ENCODE measurements at places on chromosomes 2 and 18.

GRCh38 chr2:111121828-111122630 is 1.3 kb downstream of the BCL2L11 start:
- DNase-seq = peak; percentile 68

- DNase-seq = no peak
Observed at GRCh38 chr2:29113891-29114321, 1.3 kb upstream of the CLIP4 start.

GRCh38 chr2:127081826-127082633 is 24.9 kb downstream of the BIN1 start:
- no peak for DNase-seq

- DNase-seq = no peak
Observed at GRCh38 chr2:186460465-186460864, 25.6 kb upstream of the ZC3H15 start.

- DNase-seq = no peak
Observed at GRCh38 chr2:75375646-75376582, 176.6 kb upstream of the TACR1 start.

DNA sequence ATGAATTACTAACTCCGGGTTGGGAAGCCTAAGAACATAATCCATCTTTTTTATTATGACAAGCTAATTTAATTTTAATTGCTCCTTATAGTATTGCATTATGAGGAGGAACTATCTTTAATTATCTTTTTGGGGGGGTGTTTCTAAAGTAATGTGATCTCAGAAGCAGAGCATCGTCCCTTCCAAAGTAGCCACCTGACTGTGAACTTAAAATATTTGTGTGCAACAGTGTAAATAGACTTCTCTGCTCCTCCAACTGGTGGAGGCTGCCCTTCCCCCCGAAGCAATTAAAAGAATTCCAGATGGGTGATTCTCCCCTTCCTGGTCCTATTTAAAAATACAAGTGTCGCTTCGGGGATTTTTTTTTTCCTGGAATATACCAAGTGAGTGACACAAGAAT is 55.7 kb downstream of the TCF7L1 start:
- DNase-seq = no peak

DNA sequence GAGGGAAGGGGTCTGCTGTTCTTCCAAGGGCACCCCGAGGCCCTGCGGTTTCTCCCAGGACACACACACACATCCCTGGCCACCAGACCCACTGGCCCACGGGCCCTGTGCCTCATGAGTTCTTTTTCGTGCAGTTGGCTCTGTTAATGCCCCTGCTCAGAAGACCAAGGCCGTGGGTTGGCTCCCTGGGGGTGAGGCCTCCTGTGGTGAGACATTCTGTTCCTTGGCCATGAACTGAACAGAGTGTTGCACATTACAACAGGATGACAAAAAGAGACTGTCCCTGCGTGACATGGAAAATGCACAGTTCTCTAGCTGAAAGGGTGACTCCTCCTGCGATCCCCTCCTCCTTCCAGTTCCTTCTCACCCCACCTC is 30.7 kb downstream of the SH2D6 start:
- DNase-seq = no peak

DNA sequence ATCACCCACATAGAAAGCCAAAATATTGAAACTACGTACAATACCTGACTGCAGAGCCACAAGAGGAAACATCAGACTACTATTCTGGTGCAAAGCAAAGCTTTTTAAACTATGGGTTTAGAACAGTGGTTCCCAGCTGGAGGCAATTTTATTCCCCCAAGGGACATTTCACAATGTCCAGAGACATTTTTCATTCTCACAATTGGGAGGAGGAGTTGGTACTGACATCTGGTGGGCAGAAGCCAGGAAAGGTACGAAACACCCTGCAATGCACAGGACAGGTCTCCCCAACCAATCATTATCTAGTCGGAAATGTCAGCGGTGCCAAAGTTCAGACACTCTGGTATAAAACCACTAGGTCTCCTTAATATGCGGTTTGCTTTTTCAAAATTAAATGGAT is 88.4 kb upstream of the ARL5A start:
- DNase-seq = no peak

GRCh38 chr2:8133363-8133762 is 548.5 kb upstream of the ID2 start:
- DNase-seq = no peak

DNA sequence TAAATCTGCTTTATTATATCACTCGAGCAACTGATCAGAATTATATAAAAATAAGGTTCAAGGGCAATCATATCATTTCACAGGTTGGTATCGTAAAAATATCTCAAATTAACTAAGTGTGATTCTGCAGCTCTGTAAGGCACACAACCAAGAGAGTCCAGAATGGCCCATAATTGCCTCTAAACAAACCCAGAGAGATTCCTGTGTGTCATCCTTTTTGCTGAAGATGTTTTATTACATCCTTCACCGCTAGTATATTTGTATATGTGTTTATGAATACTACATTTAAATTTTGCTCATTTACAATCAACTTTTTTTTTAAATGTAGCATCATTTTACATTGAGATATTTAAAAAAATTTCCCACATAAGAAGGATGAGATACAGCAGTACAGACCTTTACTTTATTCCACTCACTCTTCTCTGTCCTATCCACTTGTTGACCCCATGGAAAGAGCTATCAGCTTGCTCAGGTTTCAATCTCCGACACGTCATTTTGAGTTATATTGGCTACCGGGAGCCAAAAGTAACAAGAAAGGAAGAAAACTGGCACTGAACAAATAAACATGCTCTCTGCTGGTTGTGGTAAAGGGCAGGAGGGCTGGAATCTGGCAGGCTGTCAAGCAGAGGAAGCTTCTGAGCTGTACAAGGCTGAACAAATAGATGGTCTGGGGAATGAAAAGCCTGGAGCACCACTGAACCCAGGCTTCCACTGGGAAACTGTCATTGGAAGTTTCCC is 23.1 kb downstream of the PLA2R1 start:
- no peak for DNase-seq

DNA sequence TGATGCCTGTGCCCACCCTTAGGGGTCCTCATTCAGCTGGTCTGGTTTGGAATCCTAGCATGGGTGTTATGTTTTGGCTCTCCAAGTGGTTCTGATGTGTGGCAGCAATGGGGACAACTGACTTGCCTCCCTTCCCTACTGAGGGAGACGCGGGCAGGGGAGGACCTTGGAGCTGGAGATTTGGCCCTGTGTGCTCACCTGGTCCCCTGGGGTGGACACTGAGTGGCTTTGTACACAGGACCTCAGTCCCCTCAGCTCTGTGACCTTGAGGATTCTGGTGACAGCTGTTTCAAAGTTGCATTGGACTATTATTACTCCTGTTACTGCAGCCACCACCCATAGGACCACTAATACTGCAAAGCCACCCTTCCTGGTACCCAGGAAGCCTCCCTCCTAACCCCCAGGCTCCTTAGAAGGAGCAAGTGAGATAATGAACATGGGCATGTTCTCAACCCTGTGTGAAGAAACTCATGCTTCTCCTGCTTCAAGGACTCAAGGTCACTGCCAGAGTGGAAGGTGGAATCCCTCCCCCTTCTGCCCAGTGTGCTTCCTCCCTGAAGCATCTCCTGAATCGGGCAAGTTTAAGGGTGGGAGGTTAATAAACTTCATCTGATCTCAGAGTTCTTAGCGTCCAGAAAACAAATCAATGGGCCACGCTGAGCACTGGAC is 26.5 kb downstream of the TMEM182 start:
- DNase-seq = no peak

GRCh38 chr2:186806591-186806990 is 42.4 kb downstream of the ZSWIM2 start:
- no peak for DNase-seq

DNA sequence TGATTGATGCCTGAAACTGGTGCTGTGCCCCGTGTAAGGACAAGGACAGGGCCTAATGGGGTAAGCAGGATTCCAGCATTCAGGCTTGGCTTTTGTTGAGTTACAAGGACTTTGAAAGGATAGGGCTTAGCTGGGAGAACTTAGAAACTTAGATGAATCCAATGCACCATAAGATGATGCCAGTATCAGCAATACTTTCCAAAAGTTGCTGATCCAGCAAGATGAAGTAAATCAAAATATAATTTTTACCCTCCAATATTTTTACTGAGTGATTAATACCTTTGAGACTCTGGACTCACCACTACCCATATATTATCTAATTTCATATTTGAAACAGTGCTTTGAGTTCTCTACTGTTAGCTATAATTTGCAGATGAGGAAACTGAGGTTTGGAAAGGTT is 354.5 kb upstream of the ATP5MC3 start:
- no peak for DNase-seq

DNA sequence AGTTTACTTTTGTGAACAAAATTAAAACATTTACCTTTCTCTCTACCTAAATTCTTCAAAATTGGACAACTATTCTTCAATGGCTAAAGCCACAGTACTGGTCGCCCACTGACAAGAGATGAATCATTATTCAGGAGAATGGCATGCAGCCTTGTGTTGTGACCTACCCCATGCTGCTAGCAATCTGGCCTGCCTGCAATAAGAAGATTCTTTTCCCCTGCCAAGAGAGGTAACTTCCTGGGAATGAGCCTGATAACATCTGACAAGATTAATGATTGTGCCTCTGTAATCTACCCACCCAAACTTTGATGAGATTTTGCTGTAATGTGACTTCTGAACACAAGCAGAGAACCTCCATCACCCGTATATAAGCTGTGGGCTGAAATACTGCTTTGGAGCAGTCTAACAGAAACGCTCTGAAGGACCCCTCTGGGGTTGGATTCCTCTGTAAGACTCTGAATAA is 47.0 kb upstream of the ST3GAL5 start:
- no peak for DNase-seq

DNA sequence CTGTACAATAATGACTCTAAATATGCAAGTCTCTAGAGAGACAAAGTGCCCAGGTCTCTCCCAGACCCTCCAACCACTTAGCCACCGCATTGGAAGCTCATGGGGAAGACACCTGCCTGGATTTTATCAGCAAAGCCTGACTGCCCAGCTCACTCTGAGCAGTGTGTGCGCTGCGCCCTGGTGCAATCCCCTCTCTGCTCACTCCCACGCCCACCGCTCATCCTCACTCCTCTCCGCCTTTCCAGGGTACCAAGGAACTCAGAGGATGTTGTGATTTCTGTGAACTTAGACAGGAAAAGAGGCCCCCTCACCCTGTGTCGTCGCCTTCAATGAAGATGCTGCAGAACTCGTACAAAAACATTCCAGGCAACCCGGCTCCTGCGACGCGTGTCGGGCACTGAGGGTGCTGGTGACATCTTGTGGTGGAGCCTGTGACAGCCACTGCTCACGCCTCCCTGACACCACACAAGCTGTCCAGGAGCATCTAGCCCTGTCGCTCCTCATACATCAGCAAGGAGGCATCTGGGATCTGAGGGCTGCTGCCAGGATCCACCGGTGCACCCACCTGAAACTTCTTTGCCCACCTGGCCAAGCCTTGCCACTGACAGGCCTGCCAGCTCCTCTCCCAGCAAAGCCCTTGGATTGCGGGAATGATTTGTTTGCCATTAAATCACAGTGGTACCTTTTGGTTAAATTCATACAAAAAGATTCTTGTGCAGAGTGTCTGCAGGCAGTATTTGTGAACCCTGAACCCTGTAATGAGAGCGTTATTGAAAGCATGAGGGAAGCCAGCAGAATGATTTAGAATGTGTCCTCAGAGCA is 220.4 kb downstream of the ZNF516 start:
- no peak for DNase-seq

DNA sequence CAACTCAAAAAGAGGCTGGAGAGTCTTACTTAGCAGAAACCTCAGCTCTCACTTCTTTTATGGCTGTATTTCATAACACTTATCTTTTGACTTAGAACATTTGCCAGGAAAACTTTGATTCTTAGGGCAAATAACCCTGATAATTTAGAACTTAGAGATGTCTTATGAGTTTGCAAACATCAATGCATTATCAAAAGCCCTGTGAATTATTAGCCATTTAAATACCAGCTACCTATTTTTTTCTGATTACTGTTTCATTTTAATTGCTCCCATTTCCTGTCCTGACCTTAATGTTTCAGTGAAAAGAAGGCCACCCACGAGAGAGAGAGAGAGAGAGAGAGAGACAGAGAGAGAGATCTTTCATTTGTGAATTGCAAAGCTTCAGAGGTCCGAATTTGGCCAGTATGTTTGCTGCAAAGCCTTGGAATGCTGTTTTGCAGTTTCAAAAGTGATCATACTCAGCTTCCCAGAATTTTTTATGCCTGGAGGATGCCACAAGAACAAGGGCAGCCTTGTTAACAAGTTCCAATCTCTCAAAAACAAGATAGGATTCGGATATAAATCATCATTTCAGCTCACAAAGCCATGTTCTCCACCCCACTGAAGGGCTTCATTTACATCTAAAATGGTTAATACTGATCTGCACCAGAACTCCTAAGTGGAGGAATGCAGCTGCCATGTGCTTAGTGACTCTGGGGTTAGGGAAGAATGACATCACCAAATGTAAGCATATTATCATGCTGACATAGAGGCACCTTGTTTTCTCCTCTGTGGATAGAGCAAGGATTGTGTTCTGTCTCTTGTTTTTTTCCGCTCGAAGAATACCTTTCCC is 478.2 kb downstream of the ARHGAP15 start:
- DNase-seq = no peak

- DNase-seq = no peak
Observed at GRCh38 chr18:255171-255570, 12.7 kb downstream of the THOC1 start.

DNA sequence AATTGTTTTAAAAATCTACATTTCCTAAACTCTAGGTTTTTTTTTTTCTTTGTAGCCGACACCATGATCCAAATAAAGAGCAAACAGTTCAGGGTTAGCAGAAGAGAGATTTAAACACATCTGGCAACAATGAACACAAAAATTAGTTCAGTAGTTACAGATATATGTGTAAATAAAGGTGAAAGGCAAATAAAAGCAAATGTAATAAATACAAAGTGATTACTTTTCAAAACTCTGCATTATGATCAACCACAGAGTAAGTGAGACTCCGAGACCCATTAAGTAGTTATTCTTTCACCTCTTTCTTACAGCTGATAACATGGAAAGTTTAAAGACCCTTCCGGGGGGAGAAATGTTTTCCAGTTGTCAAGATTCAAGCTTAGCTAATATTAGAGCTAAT is 716 bp downstream of the CALCRL start:
- no peak for DNase-seq

- no peak for DNase-seq
Observed at GRCh38 chr2:96679848-96680247, 37.3 kb downstream of the FER1L5 start.

- no peak for DNase-seq
Observed at GRCh38 chr2:112665113-112665780, 19.5 kb downstream of the SLC20A1 start.

GRCh38 chr2:125696560-125696959 is 959.4 kb upstream of the GYPC start:
- DNase-seq = no peak

DNA sequence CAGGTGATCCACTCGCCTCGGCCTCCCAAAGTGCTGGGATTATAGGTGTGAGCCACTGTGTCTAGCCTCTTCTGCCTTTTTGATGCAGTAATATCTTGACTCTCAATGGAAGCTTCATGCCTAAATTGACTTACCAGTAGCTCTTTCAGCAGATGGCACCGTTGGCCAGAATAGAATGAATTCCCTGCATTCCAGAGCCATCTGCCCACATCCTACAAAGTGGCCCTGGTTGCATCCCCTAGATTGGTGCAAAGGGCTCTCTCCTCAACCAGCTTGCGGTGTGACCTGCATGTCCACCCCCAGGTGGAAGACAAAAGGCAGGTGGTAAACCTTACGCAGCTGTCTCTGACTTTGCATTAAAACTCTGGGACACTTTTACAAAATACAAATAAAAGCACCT is 4.4 kb upstream of the PARD6G start:
- DNase-seq = no peak

- DNase-seq = no peak
Observed at GRCh38 chr2:238231809-238232208, 8.0 kb downstream of the HES6 start.

GRCh38 chr2:65353046-65353445 is 79.4 kb downstream of the SPRED2 start:
- no peak for DNase-seq

Measured in stimulated activated CD4-positive, alpha-beta T cell treated with anti-CD3 and anti-CD28 coated beads, Interleukin-1b, Interleukin-23, amount 100 ng/mL, for 24 hours (primary cell).